ENCODE measurements at places on chromosomes 6 and 20.

GRCh38 chr6:111536910-111537527 is 54.0 kb upstream of the REV3L start:
- DNase-seq, result no peak

DNA sequence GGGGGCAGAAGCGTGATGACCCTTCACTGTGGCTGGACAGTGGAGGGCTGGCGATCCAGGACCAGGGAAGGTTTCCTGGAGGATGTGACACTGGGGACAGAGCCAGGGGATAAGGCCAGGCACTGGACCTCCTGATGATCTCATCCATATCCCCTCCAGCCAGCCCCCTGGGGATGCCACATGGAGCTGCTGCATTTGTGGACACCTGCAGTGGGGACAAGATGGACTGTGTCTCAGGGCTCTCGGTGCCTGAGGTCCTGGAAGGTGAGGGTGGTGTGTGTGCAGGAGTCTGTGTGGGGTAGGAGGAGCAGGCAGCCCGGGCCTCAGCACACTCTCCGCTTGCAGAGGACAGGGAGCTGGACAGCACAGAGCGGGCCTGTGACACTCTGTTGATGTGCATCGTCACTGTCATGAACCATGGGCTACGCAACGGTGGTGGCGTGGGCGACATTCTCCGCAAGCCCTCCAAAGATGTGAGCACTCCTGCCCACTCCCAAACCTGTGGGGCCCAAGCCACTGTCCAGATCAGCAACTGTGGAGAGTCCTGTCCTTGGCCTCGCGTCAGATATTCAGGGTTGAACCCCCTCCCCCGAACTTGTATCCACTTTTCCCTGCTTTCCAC is 19.9 kb downstream of the UQCC2 start:
- no peak for DNase-seq

GRCh38 chr20:2342243-2342642 is 38.5 kb upstream of the TGM6 start:
- no peak for DNase-seq

- DNase-seq, result no peak
Measured at GRCh38 chr6:19538096-19538495, 299.1 kb upstream of the ID4 start.

- DNase-seq, result no peak
Measured at GRCh38 chr6:39178235-39178634, 51.0 kb downstream of the KCNK5 start.
